Right renal cortex interstitium (tissue), 3 donors: ENCODE measurements at places on chromosomes 2 and 18.

DNA sequence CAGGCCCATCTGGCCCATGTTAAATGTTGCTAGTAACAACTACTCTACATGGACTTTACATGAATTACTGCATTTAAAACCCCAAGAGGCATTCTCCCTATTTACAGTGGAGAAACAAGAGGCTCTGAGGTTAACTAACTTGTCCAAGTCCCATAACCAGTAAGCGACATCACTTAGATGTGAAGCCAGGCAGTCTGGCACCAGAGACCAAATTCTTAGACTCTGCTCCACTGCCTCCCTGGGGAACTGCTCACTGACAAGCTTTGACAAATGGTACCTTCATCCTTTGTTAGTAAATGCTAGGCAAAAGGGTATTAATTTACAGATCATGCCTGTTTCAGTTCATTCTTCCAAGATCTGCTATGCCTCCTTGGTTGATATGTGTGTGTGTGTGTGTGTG lies 124.8 kb downstream of the AFF3 start:
- peak; percentile 44 for DNase-seq

- DNase-seq, result no peak
These were observed 692.3 kb downstream of the LRP1B start for GRCh38 chr2:141438536-141438935.

GRCh38 chr2:128155970-128156369 lies 65.0 kb downstream of the UGGT1 start:
- DNase-seq, result no peak

GRCh38 chr2:150644298-150645067 lies 157.0 kb upstream of the RND3 start:
- DNase-seq, result no peak
